H1 (cell line): ENCODE measurements at places on chromosomes 7 and 10. TPM values are rescaled to one million over a fixed set of nuclear protein-coding genes. Genes with fewer than 3 reads are reported as not detected.
A peak's percentile ranks its signal among the peaks of the same experiment; 100 is the strongest.

DNA sequence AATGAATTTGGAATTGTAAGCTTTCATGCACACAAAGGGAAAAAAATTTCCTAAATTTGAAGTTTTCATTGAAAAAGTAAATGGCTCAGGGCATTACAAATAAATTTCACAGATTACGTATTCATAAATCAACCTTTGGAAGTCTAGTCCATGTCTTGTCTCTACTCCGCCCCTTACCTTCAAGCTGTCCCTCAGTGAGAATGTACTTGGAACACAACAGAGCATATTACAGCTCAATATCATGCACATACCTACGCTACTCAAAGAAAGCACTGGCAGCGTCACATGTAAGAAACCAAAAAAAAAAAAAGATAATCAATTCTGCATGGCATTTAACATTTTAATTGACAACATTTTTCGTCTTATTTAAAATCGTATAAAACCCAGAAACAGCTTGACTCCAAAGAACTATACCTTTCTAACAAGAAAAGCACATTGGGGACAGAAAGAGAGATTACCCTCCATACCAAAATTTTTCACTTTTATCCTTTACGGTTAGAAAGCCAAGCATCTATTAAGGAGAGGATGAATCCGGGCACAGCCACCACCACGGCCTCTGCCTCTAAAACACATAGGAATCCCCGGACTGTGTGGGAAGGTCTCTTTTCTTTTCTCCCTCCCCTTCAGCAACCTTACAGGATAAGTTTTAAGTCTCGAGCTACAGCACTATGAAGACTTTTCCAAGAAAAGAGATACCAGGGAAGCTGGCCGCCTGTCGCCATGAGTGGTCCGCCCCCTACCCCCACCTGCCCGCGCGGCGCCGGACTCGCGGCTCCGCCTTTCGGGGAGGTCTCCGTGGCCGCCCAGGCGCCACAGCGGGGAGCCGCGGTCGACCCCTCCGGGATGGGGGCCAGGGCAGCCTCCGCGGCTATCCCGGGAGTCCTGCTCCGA is 1.1 kb downstream of the JMJD1C start:
- DNase-seq: no peak

DNA sequence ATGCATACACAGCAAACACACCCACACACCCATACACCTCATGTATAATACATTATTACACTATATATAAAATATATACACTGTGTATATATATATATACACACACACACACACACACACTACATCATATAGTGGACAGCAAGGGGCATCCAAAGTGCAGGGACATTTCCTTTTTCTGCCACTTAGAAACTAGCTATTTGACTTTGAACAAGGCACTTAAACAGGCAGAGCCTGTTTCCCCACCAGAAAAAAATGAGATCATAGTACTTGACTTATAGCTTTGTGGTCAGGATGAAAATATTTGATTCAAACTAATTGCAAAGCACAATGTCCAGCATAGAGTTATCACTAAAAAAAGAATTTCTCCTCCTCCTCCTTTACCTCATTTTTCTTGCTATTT is 254.3 kb upstream of the NPVF start:
- DNase-seq: no peak

DNA sequence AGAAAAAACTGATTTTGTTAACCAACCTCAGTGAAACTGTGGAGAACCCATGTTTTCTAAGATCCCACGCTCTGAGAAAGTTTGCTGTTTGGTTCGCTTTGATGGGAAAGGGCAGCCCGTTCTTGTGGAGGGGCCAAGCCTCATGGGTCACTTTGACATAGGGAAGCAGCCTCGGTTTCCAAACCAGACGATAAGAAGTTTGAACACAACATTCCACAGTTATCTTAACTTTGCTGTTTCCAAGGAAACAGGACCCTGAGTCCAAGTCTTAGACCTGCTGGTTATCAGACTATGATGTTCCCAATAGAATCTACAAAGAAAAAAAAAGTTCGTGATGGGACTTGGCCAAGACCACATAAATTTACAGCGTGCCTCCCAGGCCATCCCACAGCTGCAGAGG is 182.3 kb downstream of the NRP1 start:
- DNase-seq: no peak

DNA sequence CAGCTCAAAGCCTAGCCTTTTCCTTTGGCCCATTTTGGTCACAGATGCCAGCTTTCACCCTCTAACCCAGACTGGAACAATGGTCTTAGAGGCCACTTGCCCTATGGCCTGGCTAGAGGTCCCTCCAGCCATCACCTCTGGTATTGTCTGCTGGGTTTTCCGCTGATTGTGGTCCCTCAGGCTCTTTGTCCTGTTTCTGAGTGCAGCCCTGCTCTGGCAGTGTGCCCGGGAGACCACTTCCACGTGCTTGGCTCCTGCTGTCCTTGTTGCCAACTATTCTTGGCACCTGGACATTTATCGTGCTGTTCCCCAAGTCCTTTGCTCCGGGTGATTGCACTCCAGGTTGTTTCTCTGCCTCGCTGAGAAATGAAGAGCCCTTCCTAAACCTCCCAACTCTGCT is 53.3 kb upstream of the FAM180A start:
- no peak for DNase-seq

- DNase-seq: peak; percentile 35
Measured at GRCh38 chr7:155861480-155861868, 49.2 kb upstream of the SHH start.

DNA sequence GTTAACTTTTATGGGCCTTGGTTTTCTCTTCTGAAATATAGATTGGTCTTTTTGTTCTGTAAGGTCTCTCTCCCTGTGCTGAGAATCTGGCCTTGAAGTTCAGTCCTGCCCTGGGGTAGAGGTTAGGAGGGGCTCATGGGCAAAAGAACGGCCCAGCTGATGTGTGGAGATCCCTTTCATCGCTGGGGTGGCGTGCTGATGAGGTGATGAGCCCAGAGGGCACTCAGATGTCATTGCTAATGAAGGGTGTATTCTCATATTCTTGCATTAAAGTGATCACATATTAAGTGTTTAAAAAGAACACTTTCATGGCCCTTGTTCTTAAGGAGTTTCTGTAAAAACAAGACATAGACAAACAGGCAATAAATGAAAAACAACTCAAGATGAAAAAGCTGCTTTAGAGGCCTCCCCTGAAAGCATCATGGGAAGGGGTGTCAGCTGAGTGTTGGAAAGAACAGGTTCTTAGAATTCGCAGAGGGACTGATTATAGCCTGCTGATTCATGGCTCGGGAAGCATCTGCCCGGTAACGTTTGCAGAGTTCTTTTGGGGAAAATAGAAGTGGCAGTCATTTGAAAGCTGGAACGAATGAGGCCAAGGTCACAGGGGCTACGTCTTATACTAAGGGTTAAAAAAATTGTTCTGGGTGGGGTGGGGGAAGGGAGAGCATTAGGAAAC is 72.5 kb upstream of the GPR158 start:
- DNase-seq: no peak

DNA sequence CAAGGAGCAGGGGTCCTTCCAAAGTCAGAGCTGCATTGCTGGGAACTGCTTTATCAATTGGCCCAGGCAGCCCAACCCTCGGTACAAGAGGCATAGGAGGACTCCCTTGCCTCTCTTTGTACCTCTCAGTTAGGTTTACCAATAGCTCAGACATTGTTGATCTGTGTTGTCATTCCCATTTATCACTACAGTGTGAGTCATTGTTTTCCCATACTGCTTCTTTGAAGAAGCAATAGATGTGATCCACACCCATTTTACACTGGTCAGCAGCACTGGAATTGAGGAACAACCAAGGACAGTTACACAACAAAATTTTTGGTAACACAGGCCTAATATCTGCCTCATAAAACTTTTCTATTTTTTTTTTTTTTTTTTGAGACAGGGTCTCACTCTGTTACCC is 307.2 kb downstream of the SNX13 start:
- no peak for DNase-seq

DNA sequence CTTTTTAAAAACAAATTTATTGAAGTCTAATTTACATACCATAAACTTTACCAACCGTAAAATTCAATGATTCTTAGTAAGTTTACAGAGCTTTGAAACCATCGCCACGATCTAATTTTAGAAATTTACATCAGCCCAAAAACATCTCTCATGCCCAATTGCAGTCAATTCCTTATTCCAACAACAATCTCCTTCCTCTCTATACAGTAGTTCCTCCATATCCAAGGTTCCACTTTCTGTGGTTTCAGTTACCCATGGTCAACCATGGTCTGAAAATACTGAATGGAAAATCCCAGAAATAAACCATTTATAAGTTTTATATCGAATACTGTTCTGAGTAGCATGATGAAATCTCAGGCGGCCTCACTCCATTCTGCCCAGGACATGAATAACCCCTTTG is 183.4 kb upstream of the ADCY1 start:
- DNase-seq: no peak

DNA sequence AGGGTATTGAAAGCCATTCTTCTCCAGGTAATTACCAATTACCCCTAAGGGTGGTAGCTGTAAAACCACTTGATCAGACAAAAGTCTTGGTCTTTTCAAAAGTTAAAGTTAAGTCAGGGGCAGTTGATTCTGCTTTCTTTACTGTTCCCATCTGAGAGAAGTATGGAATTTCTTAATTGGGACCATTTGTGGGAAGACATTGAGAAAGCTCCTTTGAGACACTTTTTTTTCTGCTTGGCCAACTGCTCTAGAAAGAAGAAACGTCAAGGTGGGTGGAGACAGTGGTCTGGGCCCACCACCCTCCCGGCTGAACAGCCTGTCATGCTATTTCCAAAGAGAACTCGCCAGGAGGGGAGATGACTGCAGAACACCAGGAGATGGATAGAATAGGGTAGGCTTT is 45.3 kb downstream of the WNT2 start:
- DNase-seq: no peak

DNA sequence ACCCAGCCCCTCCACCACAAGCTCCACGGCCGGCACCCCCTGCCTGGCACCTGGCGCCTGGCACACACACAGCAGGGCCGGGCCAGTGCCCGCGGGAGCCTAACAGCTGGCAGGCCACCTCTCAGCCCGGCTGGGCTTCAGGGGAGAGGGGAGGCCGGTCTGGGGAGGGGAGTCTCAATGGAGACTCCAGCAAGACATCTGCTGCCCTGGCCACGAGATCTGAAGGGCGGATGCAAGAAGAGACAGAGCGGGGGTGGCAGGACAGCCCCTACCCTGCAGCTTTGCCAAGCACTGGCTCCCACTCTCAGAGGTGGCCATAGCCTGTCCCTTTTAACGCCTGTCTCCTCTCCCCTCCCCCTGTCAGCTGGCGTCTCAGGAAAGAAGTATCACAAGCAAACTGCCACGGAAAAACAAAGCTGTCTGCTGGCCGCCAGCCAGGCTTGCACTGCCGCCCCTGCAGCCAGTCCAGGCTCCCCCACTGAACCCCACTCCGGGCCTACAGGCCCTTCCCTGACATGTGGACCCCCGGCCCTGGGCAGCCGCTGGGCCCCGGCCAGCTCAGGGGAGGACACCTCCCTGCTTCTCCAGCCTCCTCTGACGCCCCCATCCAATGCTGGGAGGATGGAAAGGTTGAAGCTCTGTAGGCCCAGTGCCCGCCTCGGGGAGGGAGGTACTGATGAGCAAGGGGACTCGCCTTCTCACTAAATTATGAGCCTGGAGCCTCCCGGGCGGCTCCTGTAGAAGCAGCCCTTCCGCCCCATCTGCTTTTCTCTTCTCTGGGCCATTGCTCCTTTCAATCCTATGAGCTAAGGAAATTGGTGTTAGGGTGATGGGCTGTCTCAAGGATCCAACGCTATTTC is 178.4 kb downstream of the ARHGAP12 start:
- no peak for DNase-seq

DNA sequence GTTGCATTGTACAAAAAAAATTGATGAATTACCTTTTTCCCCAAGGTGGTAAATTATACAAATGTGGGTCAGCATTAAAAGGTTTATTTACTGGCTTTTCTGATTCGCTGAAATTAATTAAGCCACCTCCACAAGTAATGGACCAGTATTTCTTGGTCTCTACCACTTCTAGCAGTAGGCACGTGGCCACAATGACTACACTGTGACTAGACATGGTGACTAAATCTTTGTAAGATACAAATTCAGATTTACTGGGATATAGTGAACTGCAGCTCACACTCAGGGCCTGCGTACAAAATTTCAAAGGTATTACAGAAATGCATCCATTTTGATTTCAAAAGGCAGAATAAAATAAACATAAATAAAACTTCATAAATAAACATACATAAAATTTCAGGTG is 10.9 kb downstream of the HPSE2 start:
- no peak for DNase-seq

DNA sequence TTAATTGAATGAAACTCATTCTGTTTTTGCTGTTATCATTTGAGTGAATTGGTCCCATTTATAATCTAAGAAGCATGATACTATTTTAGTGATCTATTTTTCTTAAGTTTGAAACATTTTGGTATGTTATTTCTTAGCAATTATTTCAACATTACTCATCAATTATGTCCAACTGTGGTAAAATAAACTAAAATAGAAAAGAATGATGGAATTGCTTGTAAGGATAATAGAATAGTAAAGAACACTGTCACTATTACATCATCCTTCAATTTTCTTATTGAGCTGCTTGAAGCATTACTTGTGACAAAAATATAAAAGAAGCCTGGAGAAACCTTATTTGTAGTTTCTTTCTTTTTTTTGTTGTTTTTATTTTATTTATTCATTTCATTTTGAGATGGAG is 42.4 kb downstream of the ZNF487 start:
- DNase-seq: no peak

DNA sequence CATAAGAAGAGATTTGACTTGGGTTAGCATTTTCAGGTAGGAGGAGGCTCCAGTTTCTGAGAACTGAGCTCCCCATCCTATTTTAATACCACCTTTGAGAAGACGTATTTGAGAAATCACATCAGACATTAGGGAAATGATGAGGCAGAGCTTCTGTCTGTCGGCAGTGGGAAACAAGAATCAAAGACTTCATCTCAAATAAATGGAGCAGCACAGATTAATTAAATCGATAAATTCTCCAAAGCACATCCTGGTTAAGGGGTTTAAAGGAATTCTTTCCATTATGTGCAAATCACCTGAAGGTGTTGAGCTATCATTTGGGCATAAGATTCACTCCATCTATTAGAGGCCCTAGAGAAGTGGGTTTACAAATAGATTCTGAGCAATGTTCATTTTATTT is 7.6 kb downstream of the ADARB2 start:
- DNase-seq: no peak

- no peak for DNase-seq
Measured at GRCh38 chr7:82012453-82012852, 242.6 kb upstream of the HGF start.

PRKCQ gene
- 21.4 and 22.6 TPM in 2 replicates for total RNA-seq

POU6F2 gene
- 1.6 and 2.0 TPM in 2 replicates for total RNA-seq

PRSS37 gene
- not detected in 2 replicates for total RNA-seq

LIPJ gene
- not detected in 2 replicates for total RNA-seq

GIMAP6 gene
- total RNA-seq: not detected in 2 replicates

OR2A1 gene
- total RNA-seq: not detected in 2 replicates

CYP2C9 gene
- not detected in 2 replicates for total RNA-seq

PTER gene
- 5.6 and 7.8 TPM in 2 replicates for total RNA-seq

PNLIPRP2 gene
- 0.21 TPM in 1 of 2 replicates, not detected in the other for total RNA-seq

TAS2R41 gene
- not detected in 2 replicates for total RNA-seq

CDH23 gene
- 1.9 and 2.0 TPM in 2 replicates for total RNA-seq
